Type B pancreatic cell (in vitro differentiated cells): ENCODE measurements at places on chromosomes 13 and 19. TPM values are rescaled to one million over a fixed set of nuclear protein-coding genes. Genes with fewer than 3 reads are reported as not detected.

Gene CYP2F1
- total RNA-seq: not detected in 2 replicates

Gene PRR22
- 3.3 and 5.2 TPM in 2 replicates for total RNA-seq

Gene RNU6-9
- not detected in 2 replicates for total RNA-seq

Gene COX7A1
- not detected in 2 replicates for total RNA-seq

Gene LNX2
- 12.0 and 18.7 TPM in 2 replicates for total RNA-seq

Gene RHPN2
- 31.6 and 81.6 TPM in 2 replicates for total RNA-seq

Gene MCEMP1
- total RNA-seq: not detected in 2 replicates

Gene CEACAM16
- total RNA-seq: not detected in 2 replicates

Gene SWSAP1
- total RNA-seq: 2.7 and 4.3 TPM in 2 replicates

Gene GARRE1
- total RNA-seq: 22.5 and 22.8 TPM in 2 replicates

Gene HSH2D
- 0.68 and 1.5 TPM in 2 replicates for total RNA-seq

Gene RAB20
- 6.4 and 9.1 TPM in 2 replicates for total RNA-seq

Gene ZNF878
- total RNA-seq: 1.4 and 1.8 TPM in 2 replicates

Gene ZNF835
- total RNA-seq: 0.12 and 0.74 TPM in 2 replicates
